ENCODE measurements at places on chromosomes 5 and 9.

DNA sequence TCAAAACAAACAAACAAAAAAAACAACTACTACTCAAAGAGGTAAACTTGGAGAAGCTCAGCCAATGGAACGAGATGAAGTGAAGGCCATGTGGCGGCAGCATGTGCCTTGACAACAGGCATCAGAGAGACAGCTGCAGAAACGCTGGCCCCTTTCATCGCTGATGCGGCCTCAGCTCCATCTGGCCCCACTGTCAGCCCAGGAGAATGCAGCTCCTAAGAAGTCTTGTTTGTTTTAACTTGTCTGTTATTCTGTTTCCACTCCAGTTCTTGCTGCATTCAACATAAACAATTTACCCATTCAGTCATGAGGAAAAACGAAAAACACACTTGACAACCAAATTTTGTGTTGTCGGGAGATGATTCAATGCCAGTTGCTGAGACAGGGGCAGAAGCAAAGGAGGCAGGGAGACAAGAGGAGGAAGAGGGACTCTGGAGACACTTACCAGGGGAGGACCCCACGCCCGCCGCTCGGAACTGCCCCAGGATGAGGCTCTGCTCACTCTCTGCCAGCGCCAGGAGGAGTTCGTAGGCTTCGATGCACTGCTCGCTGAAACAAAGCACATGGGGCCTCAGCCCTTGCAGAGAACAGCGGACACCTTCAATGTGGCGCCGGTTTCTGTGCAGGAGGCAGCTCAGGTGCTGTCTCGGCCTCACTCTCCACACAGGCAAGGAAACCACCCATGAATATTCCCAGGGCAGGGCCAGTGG, 91.2 kb downstream of the DCP2 start:
- no peak for DNase-seq

GRCh38 chr5:127612441-127613141, 36.3 kb upstream of the CTXN3 start:
- DNase-seq, result no peak

- no peak for DNase-seq
Measured at GRCh38 chr5:78591138-78591612, 57.4 kb downstream of the LHFPL2 start.

DNA sequence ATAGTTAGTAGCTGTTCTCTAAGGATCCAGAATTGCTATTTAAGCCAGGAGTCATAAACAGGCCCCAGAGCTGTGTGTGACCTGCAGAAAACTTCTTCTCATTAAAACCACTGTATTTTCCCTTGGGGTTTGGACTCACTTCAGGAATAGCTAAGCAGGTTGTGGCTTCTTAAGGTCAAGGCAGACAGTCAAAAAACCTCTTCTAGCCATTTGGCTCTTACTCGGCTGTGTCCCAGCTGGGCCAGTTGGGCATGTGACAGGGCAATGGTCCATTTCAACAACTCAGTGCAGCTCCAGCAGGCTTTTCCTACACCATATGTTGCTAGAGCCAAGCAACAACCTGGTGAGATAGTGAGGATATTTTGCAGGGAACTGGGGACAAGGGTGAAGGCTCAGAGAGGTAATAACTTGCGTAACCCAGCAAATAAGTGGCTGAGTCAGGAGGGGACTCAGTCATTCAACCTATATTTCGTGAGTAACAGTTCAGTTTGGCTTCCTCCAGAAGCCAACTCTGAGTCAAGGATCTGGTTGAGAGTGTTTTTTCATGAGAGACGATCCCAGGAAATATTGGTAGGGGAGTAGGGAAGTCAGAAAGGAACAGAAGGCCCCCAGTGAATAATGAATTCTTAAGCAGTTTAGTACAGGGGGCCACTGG, 115.4 kb upstream of the PPP2R2B start:
- DNase-seq, result no peak

GRCh38 chr5:166165596-166165995, 2125.8 kb upstream of the WWC1 start:
- no peak for DNase-seq

GRCh38 chr5:108437425-108437824, 55.5 kb upstream of the FBXL17 start:
- DNase-seq, result no peak

GRCh38 chr5:40627706-40628105, 52.0 kb upstream of the PTGER4 start:
- no peak for DNase-seq
